Thoracic aorta endothelial cell (primary cell): ENCODE measurements at places on chromosomes 12 and 14. TPM values are rescaled to one million over a fixed set of nuclear protein-coding genes. Genes with fewer than 3 reads are reported as not detected.

The NID2 gene
- total RNA-seq: 15.4 and 191 TPM in 2 replicates

The PLXNC1 gene
- 0.07 and 0.66 TPM in 2 replicates for total RNA-seq

The SYCP3 gene
- total RNA-seq: 0.07 and 0.27 TPM in 2 replicates

The PDE3A gene
- total RNA-seq: 64.2 and 106 TPM in 2 replicates

The FAIM2 gene
- not detected in 2 replicates for total RNA-seq

The CLEC9A gene
- total RNA-seq: not detected in 2 replicates

The MMP19 gene
- total RNA-seq: 0.36 and 0.53 TPM in 2 replicates

The CD163L1 gene
- total RNA-seq: 1.2 and 7.8 TPM in 2 replicates

The HOXC6 gene
- not detected in 2 replicates for total RNA-seq

The CLEC4C gene
- not detected in 2 replicates for total RNA-seq

The SLC10A1 gene
- not detected in 2 replicates for total RNA-seq

The CLEC2A gene
- total RNA-seq: not detected in 2 replicates

The KRAS gene
- 30.1 and 37.5 TPM in 2 replicates for total RNA-seq

The P2RX7 gene
- total RNA-seq: 3.2 and 3.6 TPM in 2 replicates

The ADGRD1 gene
- under 0.01 TPM in 1 of 2 replicates, not detected in the other for total RNA-seq

The GPR162 gene
- 5.7 and 9.4 TPM in 2 replicates for total RNA-seq

The LRTM2 gene
- total RNA-seq: not detected in 2 replicates
